Stimulated activated CD4-positive, alpha-beta T cell treated with anti-CD3 and anti-CD28 coated beads, Interleukin-4, amount 100 ng/mL, for 48 hours (primary cell): ENCODE measurements at places on chromosomes 7 and 10.

DNA sequence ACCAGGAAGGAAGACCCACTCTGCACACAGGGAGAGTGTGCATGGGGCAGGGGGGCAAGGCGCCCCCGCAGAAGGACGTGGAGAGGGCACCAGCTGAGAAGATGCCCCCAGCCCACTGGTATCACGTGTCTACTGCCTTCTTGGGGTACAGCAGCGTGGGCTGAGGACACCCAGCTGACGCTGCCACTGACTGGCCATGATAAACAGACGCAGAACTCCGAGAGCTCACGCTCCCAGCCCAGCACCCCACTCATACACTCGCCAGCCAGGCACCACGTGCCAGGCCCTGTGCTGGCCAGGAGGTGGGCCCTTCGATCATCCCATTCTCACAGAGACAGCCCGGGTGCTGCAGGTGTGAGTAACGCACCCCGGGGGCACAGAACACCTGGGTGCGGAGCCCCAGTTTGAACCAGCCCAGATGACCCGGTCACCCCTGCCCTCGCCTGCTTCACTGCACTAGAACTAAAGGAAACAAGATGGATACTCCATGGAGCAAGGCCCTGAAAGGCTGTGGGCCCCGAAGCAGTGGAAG lies 199.8 kb downstream of the MAD1L1 start:
- DNase-seq, result no peak

- DNase-seq, result no peak
Measured at GRCh38 chr7:30589111-30589510, 5.6 kb upstream of the GARS1 start.

DNA sequence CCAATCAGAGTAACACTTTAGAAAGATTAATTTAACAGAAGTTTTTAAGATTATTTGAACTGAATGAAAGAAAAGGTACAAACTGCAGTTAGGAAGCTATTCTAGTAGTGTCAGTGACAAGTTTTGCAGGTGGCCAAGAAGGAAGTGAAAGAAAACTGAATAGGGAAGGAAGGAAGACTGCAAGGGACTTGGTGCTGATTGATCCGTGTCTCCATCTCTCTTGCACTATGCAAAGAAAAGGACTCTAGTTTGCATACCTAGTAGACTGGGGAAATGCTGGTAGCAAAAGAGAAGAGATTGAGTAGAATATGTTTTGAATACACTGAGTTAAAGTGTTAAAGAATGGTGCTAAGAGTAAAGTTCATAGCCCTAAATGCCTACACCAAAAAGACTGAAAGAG lies 33.0 kb downstream of the OR6V1 start:
- no peak for DNase-seq

DNA sequence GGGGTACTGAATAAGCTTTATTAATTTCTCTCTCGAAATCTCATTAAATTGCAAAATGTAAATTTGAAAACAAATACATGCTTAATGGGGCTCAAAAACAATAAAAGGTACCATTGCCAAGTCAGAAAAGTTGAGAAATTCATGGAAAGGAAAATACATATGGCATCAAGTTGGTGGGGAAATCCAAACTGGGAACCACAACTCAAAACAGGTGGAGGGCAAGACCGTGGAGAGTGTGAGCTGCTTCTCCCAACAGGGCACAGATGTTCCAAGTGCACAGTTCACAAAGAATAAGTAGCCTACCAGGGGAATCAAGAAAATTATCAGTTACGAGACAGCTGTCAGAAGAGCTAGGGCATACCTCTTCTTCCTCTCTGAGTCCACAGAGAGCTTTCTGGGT lies 26.6 kb downstream of the MKX start:
- DNase-seq, result no peak

DNA sequence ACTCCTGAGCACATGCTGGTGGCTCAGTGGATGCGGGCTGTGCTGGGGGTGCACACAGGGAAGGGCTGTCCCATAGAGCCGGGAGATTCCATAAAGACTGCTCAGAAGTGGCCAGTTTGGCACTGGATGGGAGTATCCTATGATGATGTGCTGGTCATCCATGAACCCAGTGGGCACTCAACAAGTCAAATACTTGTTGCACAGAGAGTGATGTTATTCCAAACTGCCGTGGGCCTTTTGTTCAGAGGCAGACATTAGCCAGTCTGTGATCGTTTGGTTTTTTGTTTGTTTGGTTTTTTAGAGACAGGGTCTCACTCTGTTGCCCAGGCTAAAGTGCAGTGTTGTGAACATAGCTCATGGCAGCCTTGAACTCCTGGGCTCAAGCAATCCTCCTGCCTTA lies 30.9 kb upstream of the SAMD8 start:
- DNase-seq, result no peak

DNA sequence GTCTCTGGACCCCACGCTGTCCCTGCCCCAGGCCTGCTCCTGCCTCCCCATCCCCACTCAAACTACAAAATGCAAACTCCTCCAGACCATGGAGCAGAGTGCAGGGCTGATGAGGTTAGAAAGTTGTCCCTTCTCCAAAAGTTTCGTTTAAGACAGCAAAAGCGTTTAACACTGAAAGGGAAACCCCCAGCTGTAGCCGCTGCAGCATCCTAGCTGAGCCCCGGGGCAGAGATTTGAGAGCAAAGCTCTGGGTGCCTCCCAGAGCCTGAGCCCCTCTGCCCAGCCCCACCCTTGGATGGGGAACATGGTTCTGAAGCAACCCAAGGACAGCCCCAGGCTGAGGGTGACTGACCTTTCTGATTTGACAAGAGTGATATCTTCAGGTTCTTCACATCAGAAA lies 52.8 kb upstream of the ENO4 start:
- DNase-seq, result no peak

DNA sequence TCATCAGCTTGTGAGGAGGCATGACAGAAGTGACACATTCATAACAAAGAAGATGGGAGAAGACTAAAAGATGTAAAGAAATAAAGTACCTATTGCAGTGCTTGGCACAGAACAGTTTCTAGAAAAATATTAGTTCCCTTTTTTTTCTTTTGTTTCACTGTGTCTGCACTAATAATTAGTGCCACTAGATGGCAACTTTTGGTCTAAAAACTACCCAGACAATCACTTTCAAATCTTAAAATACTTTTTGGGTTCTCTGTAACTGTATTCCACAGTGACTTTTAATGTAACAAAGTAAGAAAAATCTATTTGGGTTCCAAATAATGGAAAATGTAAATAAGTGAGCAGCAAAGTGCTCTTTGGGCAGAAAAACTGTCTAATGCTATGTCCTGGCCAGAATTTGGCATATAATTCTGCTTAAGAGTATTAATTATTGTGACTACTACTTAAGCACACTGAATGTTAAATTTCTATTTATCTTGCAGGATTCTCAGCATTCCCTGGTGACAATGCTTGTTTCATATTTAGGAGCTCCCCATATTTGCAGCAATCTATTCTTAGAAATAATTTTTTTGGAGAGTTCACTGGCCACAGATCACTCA lies 134.8 kb upstream of the KIF5B start:
- no peak for DNase-seq
